ENCODE measurements at places on chromosomes 5 and 9.

- no peak for DNase-seq
Observed at GRCh38 chr9:35107297-35108290, 4.7 kb upstream of the STOML2 start.

- DNase-seq, result peak; percentile 46
Observed at GRCh38 chr5:74127381-74128320, 501.7 kb downstream of the ARHGEF28 start.

DNA sequence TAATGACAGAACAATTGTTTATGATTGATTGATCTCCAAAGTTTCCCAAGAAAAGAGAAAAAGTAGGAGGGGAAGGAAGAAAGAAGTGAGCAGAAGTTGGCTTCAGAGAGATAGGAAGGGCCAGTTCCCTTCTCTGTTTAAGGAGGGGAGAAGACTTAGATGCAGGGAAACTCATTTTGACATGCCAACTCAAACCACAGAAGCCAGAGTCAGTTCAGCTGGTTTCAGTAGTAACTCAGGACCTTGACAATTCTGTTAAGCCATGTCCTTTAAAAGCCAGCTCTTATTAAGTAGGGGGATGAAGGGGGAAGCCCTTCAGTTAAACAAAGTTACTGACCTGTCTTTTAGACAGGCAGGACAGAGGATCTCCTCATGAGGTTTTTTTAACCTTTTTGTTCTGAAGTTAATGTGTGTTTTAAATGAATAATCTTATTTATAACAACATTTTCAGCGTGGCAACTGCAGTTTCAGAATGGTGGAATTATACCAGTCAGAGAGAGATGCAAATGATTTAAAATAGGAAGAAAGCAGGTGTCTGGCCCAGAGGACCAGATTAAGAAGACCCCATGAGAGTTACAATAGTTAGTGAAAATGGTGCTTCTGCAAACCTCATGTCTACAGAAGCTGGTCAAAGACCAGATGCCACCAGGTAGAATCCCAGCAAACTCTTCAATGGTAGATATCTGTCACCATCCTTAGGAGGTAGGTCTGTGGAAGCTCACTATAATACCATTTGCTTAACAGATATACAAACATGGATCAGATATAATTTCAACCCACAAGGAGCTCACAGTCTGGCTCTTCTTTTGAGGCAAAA, 29.3 kb upstream of the ABL1 start:
- peak; percentile 52 for DNase-seq

- DNase-seq, result no peak
Observed at GRCh38 chr5:138029944-138030343, 2.9 kb downstream of the FAM13B start.
